Dermis blood vessel endothelial cell (primary cell): ENCODE measurements at places on chromosomes 3 and 15. TPM values are rescaled to one million over a fixed set of nuclear protein-coding genes. Genes with fewer than 3 reads are reported as not detected.

The SGO1 gene
- 2.6 and 10.5 TPM in 2 replicates for total RNA-seq

The GASK1A gene
- total RNA-seq, result 0.09 TPM in 1 of 2 replicates, not detected in the other

The ALG1L2 gene
- total RNA-seq, result not detected in 2 replicates

- no peak for DNase-seq
Measured at GRCh38 chr3:140733623-140734022, 55.8 kb downstream of the TRIM42 start.

DNA sequence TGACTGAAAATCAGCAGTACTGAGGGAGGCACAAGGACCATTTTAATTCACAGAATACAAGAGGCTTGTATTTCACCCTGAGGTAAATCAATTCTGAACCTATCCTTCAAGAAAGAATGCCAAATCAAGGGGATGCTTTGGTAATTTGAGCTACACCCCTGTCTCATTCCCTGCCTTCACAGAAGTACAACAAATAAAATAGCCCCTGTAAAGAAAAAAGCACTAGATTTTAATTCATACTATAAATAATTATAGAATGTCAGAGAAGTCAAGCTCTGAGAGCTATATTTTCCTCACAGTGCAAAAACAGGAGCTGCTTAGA is 249.0 kb downstream of the ISL2 start:
- DNase-seq, result no peak

- DNase-seq, result no peak
Measured at GRCh38 chr3:83193526-83193925, 1432.1 kb upstream of the GBE1 start.

- no peak for DNase-seq
Measured at GRCh38 chr15:68517285-68517761, 61.5 kb upstream of the CORO2B start.

DNA sequence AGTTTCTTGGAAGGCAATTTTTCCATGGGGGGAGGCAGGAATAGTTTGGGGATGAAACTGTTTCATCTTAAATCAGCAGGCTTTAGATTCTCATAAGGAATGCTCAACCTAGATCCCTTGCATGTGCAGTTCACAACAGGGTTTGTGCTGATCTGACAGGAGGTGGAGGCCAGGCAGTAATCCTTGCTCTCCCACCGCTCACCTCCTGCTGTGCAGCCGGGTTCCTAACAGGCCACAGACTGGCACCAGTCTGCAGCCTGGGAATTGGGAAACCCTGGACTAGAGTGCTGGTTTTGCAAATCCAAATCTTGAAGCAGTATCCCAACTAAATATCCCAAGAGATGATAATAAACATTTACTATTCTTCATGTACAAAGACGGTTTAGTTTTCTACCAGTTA is 256.3 kb upstream of the TMCO5A start:
- DNase-seq, result no peak

DNA sequence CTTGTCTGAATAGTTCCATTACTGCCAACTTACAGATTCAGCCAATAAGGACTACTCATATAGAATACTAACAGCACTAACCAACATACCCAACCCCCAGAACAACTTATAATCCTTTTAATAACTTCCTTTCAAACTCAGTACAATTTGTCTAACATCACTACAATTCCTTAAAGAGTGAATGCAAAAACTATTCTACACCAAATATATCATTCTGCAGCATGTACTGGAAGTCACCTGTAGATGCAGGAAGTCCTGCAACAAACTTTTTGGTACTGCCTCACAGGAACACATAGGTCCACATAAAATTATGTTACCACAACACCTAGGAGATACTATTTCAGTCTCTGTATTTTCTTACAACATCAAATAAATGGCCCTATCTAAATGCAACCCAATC is 2.1 kb downstream of the CCNL1 start:
- DNase-seq, result no peak

DNA sequence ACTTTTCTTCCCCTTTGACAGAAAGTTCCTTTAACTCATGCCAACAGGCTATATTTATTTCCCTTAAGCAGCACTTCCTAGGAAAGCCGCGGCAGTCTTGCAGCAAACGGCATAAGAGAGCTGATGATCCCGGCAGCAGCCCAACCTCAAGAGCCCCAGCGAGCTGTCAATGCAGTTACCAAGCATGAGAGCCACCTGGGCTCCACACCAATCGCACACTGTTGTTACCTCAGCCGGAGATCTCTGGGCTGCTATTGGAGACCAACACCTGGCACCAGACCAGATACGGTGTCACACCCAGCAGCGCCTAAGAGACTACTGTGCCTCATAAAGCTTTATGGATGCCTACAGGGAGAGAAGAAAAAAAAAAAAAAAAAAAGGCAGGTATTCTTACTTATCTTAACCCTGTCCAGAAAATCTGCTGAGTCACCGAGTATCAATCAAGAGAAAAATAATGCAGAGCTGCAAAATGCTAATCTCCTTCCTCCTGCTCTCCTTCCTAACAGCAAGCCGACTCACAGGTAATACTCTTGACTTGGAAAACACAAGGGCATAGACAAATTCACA is 11.7 kb downstream of the ABCC5 start:
- DNase-seq, result peak; percentile 72

GRCh38 chr3:12901623-12902045 is 60.3 kb upstream of the RPL32 start:
- DNase-seq, result peak; percentile 9
